ENCODE measurements at places on chromosomes 7 and 10. TPM values are rescaled to one million over a fixed set of nuclear protein-coding genes. Genes with fewer than 3 reads are reported as not detected.

The SUV39H2 gene
- 51.7 TPM for total RNA-seq

The HHEX gene
- total RNA-seq: 0.16 TPM

The HOXA5 gene
- not detected for total RNA-seq

The MDFIC gene
- 114 TPM for total RNA-seq

The KAZALD1 gene
- 0.57 TPM for total RNA-seq

All from activated T-helper 1 cell treated with anti-CD3 and anti-CD28 coated beads, Interleukin-12 subunit alpha, Interleukin-12 subunit beta, Interleukin-2, Interleukin-4 antibody, amounts not matched to agents 30 ng/mL and 10 ng/mL and 1 ng/mL, durations not matched to agents 14 hours and 24 hours and 36 hours (primary cell).